ENCODE measurements at places on chromosomes 12 and 14.

- DNase-seq: no peak
These were observed 11.7 kb downstream of the TUBA1C start for GRCh38 chr12:49276304-49277290.

DNA sequence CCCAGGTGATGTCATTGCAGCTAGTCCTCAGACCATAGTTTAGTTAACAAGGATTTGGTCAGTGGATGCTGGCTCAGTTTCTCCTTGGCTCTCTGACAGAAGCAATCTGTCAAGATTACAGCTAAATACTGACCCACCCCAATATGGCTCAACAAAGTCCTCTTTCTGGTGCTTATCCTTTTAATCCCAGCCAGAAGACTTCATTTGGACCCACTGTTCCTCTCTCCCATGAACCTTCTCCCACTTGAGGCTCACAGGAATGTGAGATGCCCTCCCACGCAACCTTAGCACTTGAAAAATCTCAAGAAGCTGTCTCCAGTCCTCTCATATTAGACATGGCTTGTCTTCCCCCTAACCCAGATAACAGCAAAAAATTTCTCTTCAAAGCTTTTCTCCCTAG is 47.7 kb downstream of the C12orf50 start:
- no peak for DNase-seq

GRCh38 chr14:98803196-98803595 is 468.8 kb downstream of the BCL11B start:
- no peak for DNase-seq

DNA sequence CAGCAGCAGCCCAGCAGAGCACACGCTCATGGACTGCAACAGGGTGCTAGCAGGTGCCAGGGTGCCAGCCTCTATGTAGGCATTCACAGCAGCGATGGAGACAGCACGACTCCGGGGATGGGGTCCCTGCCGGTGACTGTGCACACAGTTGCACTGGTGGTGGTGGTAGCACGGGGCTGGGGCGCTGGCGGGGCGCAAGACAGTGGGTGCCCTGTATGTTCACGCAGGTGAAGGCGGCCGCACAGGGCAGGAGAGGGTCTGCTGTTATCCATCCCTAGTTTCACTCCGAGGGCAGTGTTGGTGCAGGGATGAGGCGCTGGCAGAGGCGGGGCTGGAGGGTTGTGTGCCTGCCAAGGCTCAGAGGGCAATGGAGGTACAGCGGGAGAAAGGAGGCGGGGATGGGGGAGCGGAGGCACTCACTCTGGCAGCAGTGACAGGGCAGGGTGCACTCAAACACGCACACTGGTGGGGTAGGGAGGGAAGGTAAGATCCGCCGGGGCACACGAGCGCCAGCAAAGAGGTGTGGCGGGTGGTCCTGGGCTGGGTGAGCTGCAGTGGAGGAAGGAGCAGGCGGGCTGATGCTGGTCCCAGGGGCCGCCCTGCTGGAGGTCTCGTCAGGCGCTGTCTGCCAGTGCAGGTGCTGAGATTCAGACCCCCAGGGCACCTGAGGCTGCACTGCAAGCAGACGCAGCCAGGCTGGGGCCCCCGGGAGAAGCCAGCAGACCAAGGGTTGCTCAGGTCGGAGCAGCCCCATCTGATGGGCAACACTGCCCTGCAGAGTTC is 76.7 kb downstream of the GALC start:
- DNase-seq: no peak

DNA sequence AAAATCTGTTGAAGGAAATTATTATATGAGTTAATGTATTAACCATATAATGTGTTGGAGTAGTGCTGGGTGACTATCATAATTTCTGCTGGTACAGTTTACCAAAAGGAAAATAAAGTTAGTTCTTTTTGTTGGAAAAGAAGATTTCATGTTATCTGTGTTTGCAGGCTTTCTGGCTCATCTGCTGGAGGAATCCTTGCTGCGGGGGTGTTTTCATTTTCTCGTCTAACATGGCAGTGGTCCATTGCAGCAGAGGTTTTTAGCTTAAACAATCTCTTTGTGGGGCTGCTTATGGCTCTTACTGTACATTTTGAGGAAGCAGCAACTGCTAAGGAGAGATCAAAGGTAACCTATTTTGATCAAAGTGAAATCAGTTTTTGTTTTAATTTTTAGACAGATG is 24.1 kb downstream of the TMEM260 start:
- DNase-seq: no peak

DNA sequence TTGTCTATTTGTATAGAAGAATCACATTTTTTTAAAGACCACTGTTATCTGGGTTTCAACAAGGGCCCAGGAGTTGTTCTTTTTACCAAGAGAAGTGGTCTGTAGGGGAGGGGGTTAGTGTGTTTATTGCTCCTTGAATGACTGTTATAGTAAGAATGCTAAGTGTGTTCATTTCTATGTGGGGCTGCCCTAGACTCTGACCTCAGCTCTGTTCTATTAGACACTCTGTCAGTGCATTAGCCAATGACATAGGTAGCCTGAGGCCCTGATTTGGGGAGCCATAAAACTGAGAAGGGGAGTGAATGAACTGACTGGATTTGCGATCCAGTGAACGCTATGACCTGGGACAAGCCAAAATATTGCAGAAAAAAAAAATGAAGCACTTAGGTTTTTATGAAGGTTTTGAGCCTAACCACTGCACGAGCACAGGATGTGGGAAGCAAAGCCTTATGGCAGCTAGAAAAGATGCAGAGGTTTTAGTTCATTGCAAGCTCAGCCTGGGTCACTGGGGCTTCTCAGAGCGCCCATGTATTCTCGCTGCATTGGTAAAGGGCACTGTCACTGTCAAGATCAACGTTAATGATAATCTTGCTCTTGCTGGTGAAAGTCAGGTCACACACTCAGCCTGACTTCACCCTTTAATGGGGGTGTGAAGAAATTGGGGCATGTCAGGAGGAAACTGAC is 63.8 kb downstream of the PRKCH start:
- DNase-seq: peak; percentile 34

GRCh38 chr12:121983536-121984210 is 38.0 kb upstream of the BCL7A start:
- no peak for DNase-seq

GRCh38 chr12:4477129-4477528 is 31.5 kb upstream of the FGF6 start:
- no peak for DNase-seq

DNA sequence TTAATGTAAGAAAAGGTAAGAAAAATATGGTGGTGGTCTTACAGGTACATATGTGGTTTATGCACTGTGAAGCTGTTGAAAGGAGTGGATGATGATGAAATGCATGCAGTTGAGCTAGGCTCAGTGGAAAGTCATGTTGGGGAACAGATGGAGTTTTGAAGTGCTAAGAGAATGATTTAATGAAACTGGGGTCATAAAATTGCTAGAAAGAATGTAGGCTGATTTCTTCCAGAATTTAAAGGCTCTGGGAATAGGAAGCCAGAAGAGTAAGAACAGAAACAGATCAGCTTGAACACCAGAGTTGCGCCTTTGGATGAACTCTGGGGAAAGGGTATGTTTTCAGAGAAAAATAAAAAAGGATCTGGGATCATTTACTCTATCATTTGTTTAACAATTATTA is 146.5 kb downstream of the MON2 start:
- no peak for DNase-seq

- DNase-seq: no peak
These were observed 92.4 kb upstream of the TMEM260 start for GRCh38 chr14:56487090-56487667.

DNA sequence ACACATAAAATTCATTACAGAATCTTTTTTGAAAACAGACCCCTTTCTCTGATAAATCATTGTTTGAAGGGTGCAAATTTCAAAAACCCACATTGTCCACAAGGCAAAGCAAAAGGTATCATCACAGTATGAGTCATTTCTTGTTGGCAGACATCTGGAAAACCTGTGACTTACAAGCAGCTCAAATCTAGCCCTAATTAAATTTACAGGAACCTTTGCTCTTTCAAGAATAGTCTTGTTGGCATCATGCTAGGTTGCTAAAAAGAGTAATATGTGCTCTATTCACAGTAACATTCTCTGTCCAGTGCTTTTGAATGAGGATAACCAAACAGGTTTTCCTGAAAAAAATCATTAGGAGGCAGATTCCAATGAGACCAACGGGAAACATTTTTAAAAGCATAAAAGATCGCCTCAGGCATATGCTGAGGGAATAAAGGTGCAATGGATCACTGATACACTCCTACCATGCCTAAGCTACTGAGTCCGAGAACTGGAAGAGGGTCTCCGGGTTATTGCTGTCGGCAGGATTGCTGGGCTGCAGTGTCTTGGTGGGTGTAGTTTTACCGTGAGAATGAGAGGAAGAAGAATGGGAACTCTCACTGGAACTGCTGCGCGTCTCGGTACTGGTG is 55.5 kb upstream of the TTC7B start:
- no peak for DNase-seq

DNA sequence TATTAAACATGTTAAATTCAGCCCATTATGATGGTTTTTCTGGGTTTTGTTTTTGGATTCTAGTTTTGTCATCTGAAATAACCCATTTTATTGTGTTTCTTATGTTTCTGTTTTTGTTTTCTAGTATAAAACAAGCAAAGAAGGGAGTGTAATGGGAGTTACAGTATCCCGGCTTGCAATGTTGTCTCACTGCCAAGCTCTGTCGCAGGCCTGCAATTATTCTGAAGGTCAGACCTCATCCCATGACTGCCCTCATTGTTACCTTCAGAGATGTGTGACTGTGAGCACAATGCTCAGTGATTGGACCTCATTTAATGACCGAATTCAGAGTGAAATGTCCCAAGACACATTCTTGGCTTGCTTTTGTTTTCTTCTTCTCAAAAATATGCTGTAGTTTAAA is 73.0 kb upstream of the ATF1 start:
- no peak for DNase-seq

GRCh38 chr12:10614056-10614370 is 604 bp upstream of the MAGOHB start:
- no peak for DNase-seq

GRCh38 chr12:49702676-49703215 is 4.5 kb downstream of the FMNL3 start:
- no peak for DNase-seq

- DNase-seq: no peak
These were observed 328.7 kb downstream of the FLRT2 start for GRCh38 chr14:85858634-85859033.

GRCh38 chr14:24632336-24632735 is 1.7 kb downstream of the GZMB start:
- no peak for DNase-seq

- DNase-seq: no peak
These were observed 2.8 kb downstream of the C1QL4 start for GRCh38 chr12:49334226-49334625.

DNA sequence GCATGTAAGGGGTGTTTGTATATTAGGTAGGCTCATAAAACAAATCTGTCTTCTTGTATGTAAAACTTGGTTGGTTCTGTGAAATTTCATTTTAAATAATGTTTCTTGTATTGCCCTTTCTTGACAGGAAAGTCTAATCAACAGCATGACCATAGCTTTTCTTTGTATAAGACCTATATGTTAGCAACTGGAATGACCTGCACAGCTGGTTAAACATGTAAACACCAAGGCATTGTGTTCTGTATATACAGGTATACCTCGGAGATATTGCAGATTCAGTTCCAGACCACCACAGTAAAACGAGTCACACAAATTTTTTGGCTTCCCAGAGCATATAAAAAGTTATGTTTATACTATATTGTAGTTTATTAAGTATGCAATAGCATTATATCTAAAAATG is 183.6 kb downstream of the ERC1 start:
- no peak for DNase-seq

DNA sequence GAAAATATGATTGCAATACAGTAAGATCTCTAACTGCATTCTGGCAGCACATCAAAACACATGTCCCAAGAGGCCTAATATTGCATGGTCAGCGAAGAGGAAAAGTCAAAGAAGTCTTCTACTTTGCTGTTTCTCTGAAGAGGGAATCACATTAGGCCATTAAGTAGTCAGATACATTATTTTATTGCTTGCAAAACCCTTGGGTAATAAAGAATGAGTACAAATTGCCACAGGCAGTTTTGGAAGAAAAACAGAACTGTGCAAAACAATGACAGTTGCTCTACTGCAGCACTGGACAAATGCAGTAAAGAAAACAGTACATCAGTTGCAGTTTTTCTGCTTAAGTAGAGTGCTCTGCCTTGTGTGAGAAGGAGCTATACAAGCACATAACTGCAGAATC is 211.9 kb downstream of the MED13L start:
- DNase-seq: no peak

- no peak for DNase-seq
These were observed 27.7 kb upstream of the PEX5 start for GRCh38 chr12:7161811-7162210.

DNA sequence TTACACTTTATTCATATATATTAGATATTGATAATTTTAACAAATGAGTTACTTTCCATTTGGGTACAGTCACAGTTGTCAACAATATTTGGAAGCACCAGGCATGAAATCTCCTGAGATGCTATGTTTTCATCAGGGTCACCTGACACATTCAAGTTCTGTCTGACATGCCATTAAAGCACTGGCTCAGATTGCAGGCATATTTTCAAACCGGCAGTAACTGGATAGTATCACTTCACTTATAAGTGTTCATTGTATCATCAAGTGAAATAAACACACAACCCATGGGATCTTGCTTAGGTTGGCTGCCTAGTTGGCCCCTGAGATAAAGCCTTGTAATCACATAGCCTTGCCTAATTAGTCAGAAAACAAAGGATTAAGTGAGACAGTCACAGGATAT is 4.8 kb downstream of the IFNG start:
- no peak for DNase-seq

DNA sequence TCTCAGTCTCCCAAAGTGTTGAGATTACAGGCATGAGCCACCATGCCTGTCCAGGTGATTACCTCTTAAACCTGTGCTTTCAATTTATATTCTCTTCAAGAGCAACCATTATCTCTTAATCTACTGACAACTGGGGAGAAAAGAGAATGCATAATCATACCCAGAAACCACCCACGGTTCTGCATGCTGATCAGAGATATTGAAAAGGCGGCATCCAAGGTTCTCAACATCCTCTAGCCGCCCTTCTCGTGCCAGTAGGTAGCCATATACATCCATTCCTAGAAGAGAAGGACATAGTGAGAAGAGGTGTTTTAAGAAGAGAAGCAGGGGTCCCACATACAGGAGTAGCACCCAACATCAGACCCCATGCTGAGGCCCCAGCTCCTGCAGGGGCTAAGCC is 20.8 kb downstream of the ANAPC7 start:
- DNase-seq: no peak

- no peak for DNase-seq
These were observed 4.7 kb downstream of the SYNE2 start for GRCh38 chr14:63857466-63858030.

GRCh38 chr12:62693376-62694050 is 226.9 kb downstream of the MON2 start:
- DNase-seq: no peak

DNA sequence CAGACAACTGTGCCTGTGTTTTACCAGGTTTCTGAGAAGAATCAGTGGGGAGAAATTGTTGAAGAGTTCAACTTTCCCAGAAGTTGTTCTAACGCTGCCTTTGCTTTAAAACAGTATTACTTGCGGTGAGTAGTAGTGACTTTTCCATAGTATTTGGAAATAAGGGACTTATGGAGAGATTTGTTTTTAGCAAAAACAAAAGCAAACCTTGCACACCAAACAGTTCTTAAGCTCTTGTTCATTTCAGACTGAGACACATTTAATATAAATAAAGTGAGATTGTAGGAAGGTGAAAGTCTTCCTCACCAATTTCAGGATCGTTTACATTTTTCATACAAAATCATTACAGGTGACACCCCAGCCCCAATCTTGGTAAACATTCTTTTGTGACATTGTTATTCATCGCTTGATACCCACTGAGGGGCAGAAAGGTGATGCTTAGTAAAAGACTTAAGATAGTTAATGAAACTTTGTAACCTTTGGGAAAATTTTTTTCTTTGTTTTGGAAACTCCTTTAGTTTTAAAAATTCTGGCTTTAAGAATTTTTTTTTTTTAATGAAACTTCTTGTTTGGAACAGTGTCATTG is 1.8 kb downstream of the ARID2 start:
- DNase-seq: no peak

Measured in stimulated activated CD4-positive, alpha-beta T cell treated with anti-CD3 and anti-CD28 coated beads, Interleukin-1b, Interleukin-23, amount 100 ng/mL, for 48 hours (primary cell).